ENCODE measurements at places on chromosomes 6 and 20.

GRCh38 chr6:119110601-119111548 is 32.4 kb upstream of the FAM184A start:
- no peak for DNase-seq

- no peak for DNase-seq
These were observed 7.4 kb downstream of the SENP6 start for GRCh38 chr6:75608956-75609533.

GRCh38 chr6:21769405-21769861 is 175.9 kb downstream of the SOX4 start:
- DNase-seq, result no peak

DNA sequence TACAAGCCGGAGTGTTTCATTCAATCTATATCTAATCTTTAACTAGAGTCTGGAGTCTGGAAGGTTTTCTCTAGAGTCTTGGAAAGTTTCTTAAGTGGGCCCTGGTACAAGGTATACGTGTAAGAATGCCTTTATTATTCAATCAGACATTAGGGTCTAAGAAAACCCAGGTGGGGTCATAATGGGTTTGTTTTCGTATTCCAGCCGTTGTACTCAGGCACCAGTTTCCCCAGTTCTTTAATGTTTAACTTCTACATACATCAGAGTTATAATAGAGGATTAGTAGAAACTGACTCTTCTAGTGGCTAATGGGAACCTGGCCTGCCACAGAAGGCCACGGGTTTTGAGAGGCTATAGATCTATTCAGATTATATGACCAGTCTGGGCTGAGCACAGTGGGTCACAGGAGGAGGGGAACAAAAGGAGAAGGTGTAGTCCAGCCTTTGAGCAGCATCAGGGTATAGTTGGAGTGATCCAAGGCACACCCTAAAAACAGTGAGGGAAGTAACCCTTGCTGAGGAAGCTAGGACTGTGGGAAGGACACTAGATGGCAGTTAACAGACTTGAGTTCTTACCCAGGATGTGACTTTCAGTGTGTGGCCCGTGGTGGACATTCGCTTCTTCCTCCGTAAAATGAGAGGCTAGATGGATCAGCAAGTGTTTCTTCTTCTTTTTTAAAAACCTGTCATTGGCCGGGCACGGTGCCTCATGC is 15.5 kb downstream of the FAM83B start:
- no peak for DNase-seq

DNA sequence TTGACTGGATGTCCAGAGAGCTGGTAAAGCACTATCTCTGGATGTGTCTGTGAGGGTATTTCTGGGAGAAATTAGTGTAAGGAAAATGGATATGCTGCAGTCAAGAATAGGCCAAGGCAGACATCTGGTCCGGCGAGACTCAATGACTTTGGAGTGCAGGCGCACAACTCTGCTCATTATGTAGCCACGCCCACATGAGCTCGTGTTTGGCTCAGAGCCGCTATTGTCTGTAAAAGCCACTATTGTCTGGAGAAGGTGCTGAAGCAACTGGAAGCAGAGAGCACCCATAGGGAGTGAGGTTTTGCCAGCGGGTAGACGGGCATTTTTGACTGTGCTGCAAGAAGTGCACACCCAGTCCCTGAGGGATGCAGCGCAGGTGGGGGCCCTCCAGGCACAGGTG is 305.0 kb upstream of the POU3F2 start:
- no peak for DNase-seq

- DNase-seq, result no peak
These were observed 68.5 kb upstream of the PTGIS start for GRCh38 chr20:49636447-49636846.

DNA sequence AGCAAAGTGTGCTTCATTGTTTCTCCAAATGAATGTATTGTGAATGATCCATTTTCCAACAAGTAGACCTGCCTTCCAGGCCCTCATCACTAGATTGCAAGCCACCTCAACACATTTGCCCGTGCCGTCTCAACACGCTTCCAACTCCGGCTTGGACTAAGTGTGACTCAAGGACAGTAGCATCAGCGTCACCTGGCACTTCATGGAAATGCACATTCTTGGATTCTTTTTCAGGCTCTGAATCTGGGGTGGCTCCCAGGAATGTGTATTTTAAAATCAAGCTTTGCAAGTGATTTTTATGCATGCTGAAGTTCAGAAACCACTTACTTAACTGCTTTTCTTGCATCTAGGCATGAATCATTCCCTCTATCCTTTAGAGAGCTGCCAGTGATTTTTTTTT is 129.6 kb upstream of the EEF1E1 start:
- DNase-seq, result no peak

DNA sequence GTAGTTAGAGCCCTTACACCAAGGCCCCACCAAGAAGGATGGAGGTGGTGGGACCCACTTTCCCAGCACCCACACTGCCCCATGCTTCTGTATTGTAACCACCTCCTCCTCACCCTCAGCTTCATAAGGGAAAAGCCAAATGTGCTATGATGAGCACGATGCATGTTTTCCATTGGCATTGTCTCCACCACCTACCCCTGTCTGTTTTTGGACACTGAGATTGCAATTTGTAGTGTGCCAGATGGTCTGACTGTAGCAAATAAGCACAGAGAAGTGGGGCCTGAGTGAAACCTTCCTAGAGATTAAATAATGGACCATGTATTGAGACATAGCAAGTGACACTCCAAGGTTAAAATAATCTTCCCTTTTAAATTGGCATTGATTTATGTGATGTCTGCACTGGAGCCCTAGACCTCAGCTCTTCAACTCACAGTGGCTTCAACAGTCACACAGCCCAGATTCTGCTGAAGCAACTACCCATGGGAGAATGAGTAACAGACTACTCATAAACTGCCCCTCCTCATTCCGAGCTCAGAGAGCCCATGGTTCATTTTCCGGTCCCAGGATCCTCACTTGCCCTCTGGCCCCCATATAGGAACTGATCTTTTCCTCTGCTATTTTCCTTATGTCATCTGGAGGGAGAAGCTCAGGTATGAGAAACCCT is 177.9 kb downstream of the COL9A1 start:
- no peak for DNase-seq

- DNase-seq, result no peak
These were observed 24.5 kb downstream of the ACSS1 start for GRCh38 chr20:25033265-25033923.

DNA sequence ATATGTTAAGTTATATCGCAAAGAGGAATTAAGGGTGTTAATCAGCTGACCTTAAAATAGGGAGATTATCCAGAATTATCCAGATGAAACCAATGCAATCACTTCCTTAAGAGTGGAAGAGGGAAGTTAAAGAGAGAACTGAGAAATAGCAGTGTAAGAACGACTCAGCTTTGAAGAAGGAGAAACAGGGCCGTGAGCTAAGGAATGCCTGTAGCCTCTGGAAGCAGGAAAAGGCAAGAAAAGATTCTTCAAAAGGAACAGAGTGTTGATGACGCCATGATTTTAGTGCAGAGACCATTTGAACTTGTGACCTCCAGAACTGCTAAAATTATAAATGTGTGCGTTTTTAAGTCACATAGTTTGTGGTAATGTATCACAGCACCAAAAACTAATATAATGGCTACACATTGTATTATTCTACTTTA is 32.7 kb downstream of the ILRUN start:
- DNase-seq, result no peak

- no peak for DNase-seq
These were observed 120.5 kb upstream of the PRSS16 start for GRCh38 chr6:27126815-27127537.

GRCh38 chr20:7137395-7138151 is 370.1 kb downstream of the BMP2 start:
- no peak for DNase-seq

Data from cortex of kidney (tissue), 1 donor.